HFFc6 (cell line): ENCODE measurements at places on chromosomes 2 and 18. TPM values are rescaled to one million over a fixed set of nuclear protein-coding genes. Genes with fewer than 3 reads are reported as not detected.

DNA sequence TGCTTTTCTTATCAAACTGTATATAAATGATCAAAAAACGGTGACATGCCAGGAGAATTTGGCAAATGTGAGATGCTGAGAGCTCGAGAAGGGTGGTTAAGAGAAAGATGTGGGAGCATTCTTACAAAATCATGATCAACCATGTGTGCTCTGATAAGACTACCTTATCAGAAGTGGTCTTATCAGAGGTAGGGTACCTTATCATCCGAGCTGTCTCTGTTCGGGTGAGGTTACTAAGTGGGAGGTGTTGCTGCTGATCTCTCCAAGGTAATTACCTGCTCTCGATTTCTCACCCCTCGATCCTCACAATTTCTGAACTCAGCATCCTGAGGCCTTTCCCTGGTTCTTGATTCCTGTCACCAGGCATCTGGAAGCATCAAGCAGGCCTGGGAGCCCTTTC is 813.0 kb upstream of the ID2 start:
- DNase-seq = no peak

DNA sequence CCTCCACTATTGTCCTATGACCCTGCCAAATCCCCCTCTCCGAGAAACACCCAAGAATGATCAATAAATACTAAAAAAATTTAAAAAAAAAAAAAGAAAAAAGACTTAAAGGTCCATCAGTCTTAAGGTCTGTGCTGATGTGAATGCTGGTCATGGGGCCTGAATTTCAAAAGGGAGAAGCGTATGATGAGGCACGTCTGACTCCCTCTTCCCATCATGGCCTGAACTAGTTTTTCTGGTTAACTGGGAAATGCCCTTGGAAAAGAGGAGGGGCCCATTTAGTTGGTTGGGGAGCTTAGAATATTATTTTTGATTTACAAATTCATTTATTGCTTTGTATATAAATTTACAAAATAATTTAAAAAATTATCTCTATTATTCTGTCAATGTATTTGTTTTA is 291.0 kb upstream of the CDH19 start:
- DNase-seq = no peak

GRCh38 chr2:17387591-17387990 is 130.6 kb downstream of the RAD51AP2 start:
- no peak for DNase-seq

DNA sequence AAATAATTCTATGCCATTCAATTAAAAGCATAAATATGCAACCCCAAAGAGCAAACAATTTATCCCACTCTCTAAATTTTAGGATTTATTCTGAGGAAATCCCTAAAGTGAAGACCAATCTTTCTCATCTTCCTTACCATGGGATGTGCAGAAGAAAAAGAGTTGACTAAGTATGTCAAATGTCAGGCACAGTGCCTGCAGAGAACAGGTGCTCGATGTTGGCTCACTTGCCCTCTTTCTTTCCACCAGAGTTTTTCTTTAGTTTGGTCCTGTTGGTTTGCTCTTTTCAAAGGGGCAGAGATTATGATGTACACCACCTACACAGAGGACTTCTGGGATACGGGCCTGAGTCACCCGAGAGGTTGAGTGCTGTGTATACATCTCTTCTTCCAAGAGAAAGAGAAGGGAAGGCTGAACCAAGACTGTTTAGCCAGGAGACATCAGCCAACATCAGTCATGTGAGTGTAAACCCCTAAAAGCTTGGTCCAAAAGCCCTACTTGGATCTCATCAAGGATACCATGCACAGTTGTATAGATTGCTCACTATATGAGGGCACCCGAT is 51.7 kb downstream of the SUMO1 start:
- no peak for DNase-seq

DNA sequence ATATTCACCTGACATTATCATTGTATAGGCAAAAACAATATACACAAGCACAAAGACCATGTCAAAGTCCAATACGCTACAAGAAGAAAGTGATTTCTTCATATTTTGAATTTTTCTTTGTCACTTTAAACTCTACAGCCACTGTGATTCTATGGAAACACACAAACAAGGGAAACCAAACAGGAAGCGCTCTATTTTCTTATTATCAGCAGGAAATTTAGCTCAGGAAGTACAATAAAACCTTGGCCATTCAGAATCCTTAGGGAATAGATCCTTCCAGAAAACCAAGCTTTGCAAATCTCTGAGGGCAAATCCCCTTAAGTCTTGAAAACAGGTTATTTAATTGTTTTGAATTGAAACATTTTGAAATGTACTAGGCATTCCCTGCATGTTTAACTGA is 336.2 kb downstream of the EPHA4 start:
- DNase-seq = no peak

DNA sequence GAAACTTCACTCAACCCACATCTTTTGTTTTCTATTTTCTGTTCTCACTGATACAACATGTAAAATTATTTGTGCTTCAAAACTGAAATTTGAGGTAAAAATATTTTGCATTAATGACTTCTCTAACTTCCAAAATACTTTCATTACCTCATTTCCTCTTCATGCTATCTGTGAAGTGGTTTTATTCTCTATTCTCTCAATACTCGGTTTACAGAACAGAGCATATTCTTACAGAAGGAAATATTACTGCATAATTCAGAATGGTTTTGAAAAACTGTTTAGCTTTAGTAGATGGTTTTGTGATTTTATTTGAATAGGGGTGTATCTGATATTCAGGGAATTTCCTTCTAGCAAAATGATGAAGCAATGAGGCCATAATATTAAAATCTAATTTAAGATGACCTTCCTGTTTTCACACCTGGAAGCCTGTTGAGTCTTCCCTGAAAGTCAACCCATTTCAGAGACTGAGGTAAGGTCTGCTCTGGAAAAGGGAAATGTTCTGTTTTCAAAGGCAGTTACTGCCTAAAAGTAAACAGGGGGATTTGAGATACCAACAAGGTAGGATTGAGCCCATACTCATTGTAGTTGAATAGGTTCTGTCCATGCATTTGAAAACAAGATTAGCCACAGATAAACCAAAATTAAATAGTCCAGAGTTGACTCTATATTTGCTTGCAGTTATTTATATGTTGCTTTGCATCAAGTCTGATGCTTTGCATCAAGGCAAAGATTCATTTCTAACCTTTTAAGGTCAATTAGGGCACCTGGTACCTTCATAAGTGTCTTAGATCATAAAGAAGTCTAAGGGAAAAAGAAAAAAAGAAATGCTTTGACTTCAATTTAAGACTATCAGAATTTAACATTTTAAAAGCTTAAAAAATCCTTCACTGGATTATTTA is 50.8 kb upstream of the PEX13 start:
- DNase-seq = no peak

DNA sequence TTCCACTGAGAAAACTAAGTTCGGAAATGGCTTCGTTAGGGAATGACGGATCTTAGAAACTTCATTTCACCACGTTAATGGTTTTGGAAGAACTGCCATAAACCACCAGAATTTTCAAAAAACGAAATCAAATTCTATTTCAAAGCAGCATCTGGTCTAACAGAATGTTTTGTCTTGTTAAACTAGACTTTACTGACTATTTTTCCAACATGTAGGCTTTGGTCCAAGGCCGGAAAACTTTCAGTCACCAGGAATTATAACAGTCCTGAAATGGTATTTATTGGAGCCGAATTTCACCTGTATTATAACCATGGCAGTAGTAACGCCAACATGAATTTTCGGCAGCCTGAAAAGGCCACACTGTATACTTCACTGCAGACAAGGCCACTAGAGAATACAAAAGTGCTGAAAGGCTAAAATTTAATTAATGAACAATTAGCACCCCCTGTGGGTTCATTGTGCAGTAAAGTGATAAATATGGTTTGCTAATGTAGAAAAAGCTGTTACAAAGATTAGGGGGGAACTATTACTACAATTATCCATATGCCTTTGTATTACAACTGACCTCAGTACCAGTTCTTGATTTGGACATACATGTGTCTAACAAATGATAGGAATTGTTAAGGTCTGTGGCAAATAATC is 116.4 kb downstream of the ZNF521 start:
- DNase-seq = no peak

- no peak for DNase-seq
These were observed 1.9 kb downstream of the CHRNG start for GRCh38 chr2:232541195-232541960.

GRCh38 chr2:129242269-129242668 is 737.2 kb upstream of the RAB6C start:
- no peak for DNase-seq

- no peak for DNase-seq
These were observed 59.4 kb downstream of the CCDC138 start for GRCh38 chr2:108845923-108846322.

- DNase-seq = no peak
These were observed 235.3 kb upstream of the RAB6C start for GRCh38 chr2:129744141-129744540.

DNA sequence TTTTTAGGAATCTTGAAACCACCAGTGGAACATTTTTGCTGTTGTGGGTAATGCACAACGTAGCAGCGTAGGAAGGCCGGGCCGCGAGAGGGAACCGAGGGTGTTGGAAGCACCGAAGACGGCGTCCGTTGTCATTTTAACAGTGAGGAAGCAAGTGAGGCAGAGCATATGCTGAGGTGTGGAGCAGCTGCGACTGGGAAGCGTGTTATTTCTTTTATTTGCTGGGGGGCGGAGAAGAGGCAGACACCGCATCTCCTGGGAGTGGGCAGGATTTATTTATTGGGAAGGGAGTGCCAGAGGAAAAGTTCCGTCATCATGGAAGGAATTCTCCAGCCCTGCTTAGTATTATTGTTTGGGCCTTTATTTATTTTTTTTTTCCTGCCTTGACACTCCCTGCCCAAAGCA is 232.8 kb downstream of the KLHL29 start:
- DNase-seq = no peak

DNA sequence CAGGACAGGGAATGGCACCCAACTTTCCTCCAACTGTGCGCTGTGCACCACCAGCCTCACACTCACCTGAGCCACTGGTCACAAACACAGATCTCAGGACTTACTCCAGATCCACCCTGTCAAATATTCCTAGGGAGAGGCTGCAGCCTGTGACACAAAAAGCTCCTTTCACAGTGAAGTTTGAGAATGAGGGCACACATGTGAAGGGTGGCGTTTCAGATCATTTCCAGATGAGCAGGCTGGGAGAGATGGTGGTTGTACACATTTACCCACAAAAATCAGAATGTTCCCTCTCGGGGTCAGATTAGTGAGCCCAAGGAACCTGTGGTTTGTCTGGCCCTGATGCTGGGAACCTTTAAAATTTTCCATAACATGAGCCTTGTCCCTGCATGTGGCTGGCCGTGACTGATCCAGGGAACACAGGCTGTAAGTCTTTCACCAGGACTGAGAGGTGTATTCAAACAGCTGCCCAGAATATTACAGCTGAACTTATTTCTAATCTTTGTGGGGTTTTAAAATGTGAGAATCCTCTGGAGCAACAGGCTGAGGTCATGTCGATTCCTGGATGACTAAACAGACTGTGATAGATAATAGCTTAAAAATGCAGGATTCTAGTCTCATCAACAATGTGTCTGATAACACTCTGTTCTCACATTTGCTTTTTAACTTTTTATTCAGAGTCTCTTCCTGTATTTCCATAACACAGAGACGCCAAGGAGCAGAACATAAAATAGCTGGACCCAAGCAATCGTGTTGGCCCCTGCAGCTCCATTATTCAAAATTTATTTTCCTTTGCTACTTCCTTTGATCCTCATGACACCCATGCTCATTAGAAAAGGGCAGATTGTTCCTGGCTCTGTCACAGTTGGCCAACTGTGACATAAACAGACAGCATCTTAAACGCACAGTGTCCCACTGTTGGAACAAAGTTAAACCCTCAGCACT is 35.5 kb downstream of the IL1R2 start:
- DNase-seq = peak; percentile 69

DNA sequence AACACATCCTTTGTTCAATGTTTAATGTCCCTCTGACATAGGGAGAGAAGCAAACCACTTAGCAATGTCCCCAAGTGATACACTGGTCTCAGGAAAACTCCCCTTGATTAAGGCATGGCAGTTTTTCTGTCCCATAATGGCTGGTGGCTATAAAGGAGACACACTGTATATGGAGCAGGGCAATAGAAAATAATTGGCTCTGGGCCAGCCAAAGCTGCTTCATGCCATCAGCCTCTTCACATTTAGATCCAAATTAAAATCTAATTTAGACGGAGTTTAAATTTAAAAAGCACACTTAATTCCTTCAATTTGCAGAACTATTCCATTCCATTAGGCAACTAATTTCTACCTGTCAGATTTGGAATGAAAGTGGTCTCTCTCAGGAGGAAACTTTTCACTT is 638.1 kb downstream of the DSC3 start:
- DNase-seq = no peak

DNA sequence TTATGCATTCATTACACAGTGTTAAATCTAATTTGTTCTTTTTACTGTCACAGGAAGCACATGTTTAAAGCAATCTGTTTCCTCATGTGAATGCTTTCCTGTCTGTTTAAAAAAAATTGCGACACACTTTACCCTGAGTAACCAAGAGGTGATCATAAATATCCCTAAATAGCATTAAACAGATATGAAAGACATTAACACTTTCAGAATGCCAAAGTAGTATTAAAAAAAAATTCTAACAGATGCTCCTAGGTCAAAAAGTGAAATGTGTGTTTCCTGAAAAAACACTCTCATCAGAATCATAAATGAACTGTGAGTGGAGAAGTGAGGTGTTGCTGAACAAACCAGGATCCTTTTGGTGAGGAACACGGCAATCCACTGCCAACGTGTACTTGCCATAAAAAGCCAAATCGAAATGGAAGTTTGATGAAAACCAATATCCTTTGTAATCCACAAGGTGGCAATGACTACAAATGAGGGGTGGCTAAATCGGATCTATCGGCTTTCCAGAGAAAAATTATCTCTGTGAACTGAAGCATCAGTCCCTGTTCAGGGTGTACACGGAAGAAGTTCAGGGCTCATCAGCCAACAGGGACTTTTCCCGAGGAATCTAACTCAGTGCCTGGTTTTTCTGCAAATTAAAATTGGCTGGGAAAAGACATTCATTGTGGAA is 248.9 kb downstream of the TCF4 start:
- DNase-seq = no peak

DNA sequence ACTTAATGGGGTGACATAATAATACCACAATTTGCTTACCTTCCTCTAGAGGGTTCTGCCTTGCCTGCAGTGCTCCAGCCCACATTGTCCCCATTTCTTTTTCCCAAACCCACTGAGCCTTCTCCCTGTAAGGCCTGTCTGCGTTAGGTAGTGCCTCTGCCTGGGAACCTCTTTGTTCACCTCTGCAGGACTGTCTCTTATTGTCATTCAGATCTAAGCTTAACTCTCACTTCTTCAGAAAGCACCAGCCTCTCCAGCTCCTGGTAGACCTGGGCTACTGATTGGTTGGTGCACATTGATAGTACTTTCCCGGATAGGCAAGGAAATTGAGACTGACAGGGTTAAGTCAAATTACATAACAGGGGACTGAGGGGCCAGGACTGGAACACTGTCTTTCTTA is 49.1 kb downstream of the CCDC85A start:
- no peak for DNase-seq

GRCh38 chr2:231036131-231036530 is 1.2 kb upstream of the C2orf72 start:
- no peak for DNase-seq

- DNase-seq = no peak
These were observed 334.4 kb downstream of the AGPS start for GRCh38 chr2:177726931-177727348.

GRCh38 chr2:202944408-202944807 is 32.3 kb downstream of the CARF start:
- DNase-seq = peak; percentile 49

The IL1A gene
- total RNA-seq = 0.07 TPM in 1 of 3 replicates, not detected in the others

The TMEM127 gene
- 80.8 to 107 TPM (median 96.9 TPM) in 3 replicates for total RNA-seq

The SLC25A52 gene
- not detected in 3 replicates for total RNA-seq

The TRIM43 gene
- not detected in 3 replicates for total RNA-seq

The LYG2 gene
- total RNA-seq = not detected in 3 replicates

The MEIS1 gene
- total RNA-seq = 64.0 to 85.4 TPM (median 78.3 TPM) in 3 replicates

The KIAA1328 gene
- 2.6 to 3.6 TPM (median 2.9 TPM) in 3 replicates for total RNA-seq

The PCARE gene
- not detected in 3 replicates for total RNA-seq

The ABCG8 gene
- not detected in 3 replicates for total RNA-seq
